Fibroblast of skin of left biceps (primary cell): ENCODE measurements at places on chromosomes 1 and 21.

DNA sequence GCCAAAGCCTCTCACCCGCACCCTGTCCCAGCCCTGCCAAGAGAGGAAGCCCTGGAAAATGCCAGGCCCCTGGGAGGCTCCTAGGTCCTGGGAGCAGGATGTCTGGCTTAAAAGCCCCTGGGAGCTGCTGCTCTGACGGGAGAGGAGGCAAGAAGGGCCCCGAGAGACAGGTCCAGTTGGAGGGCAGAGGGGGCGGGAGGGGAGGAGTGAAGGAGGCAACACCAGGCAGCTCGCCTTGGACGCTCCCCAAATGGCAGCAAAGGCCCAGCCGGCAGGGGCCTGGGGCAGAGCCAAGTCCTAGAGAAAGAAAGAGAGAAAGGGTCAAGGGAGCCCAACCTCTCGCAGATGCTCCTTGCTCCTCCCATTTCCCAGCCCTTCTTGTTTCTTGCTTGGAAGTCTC, 6.8 kb downstream of the ETV3L start:
- no peak for DNase-seq

DNA sequence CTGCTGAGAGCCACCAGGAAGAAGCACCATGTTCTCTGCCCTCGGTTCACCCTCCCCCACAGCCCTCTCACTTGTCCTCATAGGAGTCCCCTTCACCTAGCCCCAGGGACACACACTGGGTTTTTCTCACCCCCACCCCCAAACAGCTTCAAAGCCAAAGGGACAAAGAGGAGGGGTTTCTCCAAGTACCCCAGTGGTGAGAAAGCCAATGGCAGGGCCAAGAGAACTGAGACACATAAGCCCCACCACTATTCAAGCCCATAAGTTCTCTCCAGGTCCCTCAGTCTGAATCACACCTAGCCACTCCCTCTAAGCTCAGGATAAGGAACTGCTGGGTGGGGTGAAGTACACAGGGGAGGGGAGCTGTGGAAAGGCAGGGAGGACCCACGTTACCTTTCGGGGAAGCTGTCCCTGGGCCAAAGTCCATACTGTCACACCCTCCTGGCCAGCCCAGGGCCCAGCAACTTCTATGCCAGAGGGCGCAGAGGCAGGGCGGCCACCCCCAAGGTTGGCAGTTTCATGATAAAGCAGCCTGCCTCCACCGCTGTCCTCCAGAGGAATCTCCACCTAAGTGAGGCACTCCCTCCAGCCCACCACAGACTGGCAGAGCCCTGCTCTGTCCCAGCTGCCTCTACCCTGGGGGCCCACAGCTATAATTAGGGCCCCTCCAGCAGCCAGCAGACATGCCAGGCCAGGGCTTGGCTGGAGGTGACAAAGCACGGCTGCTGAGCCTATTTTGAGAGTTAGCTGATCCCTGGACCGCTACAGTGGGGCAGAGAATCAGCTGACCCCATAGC, 39.0 kb upstream of the PPP1R15B start:
- DNase-seq: no peak

GRCh38 chr1:233368789-233369130, 41.2 kb downstream of the MAP3K21 start:
- no peak for DNase-seq

DNA sequence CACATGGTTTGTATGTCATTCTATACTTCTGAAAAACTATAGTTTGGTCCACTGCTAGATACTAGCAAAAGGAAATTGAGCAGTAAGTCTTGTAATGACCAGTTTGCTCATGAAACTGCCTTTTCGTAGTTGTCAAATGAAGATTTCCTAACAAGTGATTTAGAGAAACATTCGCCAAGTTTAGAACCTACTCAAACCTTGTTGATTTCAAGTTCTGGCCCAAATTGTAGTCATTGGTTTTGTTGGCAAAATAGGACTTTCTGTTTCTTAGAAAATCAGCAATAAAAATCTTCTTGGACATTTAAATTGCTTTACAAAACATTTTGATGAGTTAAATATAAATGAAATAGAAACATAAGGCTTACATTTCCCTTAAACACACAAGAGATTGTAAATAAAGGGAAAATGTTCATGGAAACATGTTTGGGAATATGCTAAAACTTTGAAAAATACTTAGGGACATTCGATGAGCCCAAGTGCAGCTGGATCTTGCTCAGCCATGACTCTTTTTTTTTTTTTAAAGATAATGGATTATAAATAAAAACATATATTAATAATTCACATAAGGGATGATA, 178.5 kb upstream of the LYPLAL1 start:
- no peak for DNase-seq

DNA sequence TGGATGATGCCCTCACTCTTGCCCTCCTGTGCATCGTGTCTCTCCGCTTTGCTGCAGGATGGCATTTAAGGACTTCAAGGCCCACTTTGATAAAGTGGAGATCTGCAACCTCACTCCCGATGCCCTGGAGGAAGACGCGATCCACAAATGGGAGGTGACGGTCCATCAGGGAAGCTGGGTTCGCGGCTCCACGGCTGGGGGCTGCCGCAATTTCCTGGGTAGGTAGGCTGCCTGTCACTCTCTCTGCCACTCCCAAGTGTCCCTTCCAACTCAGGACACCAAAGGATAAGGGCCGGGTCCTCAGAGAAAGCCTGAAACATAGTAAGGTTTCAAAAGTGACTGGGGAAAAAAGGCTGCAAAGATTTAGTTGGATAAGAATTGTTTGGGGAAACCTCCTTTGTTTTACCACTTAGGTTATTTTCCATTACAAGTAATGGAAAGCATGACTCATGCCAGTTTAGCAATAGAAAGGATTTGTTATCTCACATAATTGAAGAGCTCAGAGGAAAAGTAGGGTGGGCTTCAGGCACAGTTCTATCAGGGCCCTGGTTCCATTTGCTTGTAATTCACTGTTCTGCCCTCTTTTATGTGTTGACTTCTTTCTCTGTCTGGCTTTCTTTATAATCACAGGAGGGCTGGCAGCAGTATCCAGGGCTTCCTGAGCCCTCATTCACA, 31.9 kb downstream of the CAPN9 start:
- DNase-seq: no peak
